ENCODE measurements at places on chromosomes 11 and 22. TPM values are rescaled to one million over a fixed set of nuclear protein-coding genes. Genes with fewer than 3 reads are reported as not detected.

CDC45 gene
- 2.0 TPM for polyA plus RNA-seq

CCDC188 gene
- 19.0 TPM for polyA plus RNA-seq

GRCh38 chr11:78044706-78045105 lies 19.0 kb upstream of the THRSP start:
- DNase-seq = no peak

DNA sequence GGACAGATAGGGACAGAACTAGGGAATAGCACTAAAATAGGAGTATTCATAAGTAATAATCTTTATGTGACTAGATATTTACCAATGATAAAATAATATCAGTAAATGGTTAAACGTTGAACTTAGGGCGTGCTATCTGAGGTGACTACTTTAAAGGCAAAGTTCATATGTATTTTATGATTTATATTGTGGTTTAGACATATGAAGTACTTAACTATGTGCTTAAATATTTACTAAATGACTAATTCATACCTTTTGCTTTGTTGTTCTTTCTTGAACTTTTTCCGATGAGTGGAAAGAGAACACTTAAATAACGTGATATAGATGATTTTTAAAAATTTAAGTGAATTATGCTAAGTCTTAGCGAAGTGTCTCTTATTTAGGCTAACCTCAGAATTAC lies 14.7 kb downstream of the LUZP2 start:
- no peak for DNase-seq

OR52E5 gene
- not detected for polyA plus RNA-seq

DNA sequence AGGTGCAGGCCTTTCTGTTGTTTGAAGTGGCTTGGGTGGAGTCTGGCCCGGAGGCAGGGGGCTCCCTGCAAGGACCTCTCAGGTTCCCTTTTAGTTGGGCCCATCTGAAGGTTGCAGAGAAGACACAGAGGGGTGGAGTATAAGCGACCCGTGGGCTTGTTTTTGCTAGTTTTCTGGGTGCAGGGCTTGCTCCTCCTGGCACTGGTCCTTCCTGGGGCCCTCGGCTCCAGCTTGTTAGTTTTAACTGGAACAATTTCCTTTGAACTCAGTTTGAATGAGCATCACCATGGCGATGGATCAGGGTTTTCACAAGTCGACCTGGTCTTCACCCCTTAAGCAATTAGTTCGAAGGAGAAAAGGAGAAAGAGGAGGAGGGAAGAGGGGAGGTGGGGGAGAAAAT lies 28.5 kb upstream of the OAF start:
- DNase-seq = no peak

GRCh38 chr11:132643239-132643638 lies 889.1 kb downstream of the OPCML start:
- no peak for DNase-seq
